Fibroblast of lung (primary cell): ENCODE measurements at places on chromosomes 11 and 22. TPM values are rescaled to one million over a fixed set of nuclear protein-coding genes. Genes with fewer than 3 reads are reported as not detected.

The BTG4 gene
- under 0.01 and 0.33 TPM in 2 replicates for total RNA-seq

The PRRG4 gene
- under 0.01 and 0.33 TPM in 2 replicates for total RNA-seq

DNA sequence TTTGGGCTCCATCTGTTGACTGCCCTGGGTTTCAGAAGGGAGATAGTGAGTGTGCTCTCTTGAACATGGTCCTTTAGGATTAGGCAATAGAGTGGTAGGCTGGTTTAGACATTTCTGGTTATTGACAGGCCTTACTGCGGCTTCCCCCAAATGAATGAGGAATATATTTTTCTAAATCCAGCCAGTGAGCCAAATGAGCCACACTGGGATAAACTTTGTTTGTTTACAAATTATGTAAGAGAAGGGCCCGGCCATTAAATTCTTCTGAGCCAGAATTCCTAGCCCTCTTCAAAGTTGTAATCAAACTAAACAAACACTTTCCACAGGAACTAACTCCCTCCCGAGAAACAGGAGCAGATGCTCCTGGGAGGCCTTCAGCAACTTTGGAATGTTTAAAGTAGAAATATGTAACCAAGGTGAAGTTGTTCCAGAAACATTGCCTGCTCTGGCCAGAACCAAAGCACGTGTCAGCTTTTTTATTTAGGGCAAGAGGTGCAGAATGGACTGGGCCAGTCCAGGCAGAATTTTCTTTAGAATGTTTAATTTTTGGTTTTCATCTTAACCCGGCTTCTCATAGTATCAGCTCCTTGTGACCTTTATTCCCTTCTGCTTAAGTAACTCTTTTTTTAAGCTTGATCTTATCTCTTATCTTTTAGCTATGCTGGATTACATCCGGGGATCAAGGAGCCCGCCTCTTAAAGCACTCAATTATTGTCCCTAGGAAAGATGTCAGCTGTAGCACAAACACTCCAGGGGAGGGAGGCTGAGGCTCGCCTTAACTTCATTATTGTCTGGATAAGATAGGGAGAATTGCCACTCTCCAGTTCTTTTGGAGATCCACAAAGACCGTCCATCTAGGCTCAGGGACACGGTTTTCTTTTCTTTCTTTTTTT is 28.7 kb downstream of the ZNRF3 start:
- H3K4me1 ChIP-seq: peaks cover 13% of the 10 kb centered on the region
- no peaks in the 10 kb centered on the region for H3K36me3 ChIP-seq
- no peak overlapping the region for H3K27ac ChIP-seq
- no peaks in the 10 kb centered on the region for H3K27me3 ChIP-seq
- H3K4me3 ChIP-seq: no peak overlapping the region

DNA sequence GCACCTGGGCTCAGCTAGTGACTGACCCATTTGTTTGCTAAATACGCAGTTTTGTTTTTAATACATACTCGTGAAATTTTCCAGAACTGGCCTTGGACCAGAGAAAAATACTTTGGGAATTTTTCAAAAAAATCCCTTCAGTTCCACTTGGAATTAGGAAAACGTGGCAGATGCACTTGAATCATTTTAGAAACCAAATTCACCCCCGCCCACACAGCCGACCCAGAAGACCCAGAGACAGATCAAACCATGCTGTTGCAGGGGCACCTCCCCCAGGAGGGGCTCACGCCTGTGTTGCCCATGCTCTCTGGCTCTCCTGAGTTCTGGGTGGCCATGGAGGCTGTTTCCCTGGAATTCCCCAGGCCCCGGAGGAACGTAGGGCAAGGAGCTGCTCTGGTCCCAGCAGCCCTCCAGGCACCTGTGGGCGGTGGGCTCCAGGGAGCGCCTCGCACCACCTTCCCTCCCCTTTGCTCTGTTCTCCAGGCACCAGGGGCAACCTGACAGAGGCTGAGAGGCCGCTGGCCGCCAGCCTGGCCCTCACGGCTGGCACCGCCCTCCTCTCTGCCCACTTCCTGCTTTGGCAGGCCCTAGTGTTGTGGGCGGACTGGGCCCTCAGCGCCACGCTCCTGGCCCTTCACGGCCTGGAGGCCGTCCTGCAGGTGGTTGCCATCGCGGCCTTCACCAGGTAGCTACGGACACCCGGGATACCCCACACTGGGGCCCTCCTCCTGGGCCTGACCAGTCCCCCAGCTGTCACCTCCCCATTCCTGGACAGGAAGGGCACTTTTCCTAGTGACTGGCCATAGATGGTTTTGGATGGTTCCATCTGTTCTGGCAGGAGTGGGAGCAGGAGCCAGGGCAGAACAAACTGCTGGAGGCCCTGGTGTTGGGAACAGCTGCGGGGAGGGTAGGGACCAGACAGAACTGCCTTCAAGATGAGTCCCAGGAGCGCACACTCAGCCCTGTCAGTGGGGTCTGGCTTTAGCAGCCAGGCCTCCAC is 3.3 kb upstream of the EPS8L2 start:
- no peaks in the 10 kb centered on the region for H3K27me3 ChIP-seq
- no peak overlapping the region for H3K27ac ChIP-seq
- H3K36me3 ChIP-seq: peaks cover 14% of the 10 kb centered on the region
- peaks cover 14% of the 10 kb centered on the region for H3K4me1 ChIP-seq

DNA sequence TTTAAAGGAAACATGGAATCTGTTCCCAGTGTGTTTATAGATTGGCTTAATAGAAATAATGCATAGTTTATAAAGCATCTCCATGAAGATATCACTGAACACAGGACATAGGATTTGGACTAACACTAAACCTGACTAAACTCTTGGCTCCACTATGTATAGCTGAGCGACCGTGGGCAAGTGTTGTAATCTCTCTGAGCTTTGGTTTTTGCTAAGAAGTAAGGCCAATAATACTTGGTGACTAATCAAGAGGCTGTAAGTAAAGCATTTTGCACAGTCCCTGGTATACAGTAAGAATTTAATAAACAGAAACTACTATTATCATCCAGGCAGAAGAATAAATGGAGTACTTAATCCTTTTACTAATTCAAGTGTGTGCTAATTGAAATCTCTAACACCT is 125.5 kb upstream of the MTMR2 start:
- H3K27me3 ChIP-seq: no peaks in the 10 kb centered on the region
- no peak overlapping the region for H3K27ac ChIP-seq
- peaks cover 20% of the 10 kb centered on the region for H3K4me1 ChIP-seq
- H3K4me3 ChIP-seq: no peak overlapping the region
- DNase-seq: peak; percentile 67

The ROM1 gene
- total RNA-seq: 8.5 and 9.9 TPM in 2 replicates

The PYGM gene
- total RNA-seq: 0.26 and 0.50 TPM in 2 replicates

The CDC42EP2 gene
- total RNA-seq: 12.3 and 25.6 TPM in 2 replicates

- no peak overlapping the region for H3K4me3 ChIP-seq
- H3K27ac ChIP-seq: no peak overlapping the region
- peaks cover 18% of the 10 kb centered on the region for H3K36me3 ChIP-seq
- H3K4me1 ChIP-seq: no peaks in the 10 kb centered on the region
Measured at GRCh38 chr11:64196626-64197025, 9.9 kb upstream of the FERMT3 start.

The NTM gene
- total RNA-seq: 9.2 and 28.6 TPM in 2 replicates

DNA sequence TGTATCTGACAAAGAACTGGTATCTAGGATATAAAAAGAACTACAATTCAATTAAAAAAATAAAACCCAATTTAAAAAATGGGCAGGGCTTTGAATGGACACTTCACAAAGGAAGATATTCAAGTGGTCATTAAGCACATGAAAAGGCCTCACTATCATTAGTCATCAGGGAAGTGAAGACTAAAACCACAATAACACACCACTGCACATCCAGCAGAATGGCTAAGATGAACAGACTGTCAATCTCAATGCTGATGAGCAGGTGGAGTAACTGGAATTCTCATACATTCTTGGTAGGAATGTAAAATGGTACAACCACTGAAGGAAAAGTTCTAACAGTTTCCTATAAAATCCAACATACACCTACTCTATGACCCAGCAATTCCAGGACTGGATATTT is 8.9 kb downstream of the HPS4 start:
- no peak overlapping the region for H3K4me3 ChIP-seq
- H3K27me3 ChIP-seq: no peaks in the 10 kb centered on the region
- peaks cover 5% of the 10 kb centered on the region for H3K4me1 ChIP-seq

GRCh38 chr22:49149721-49150608 is 677.7 kb downstream of the BRD1 start:
- H3K36me3 ChIP-seq: no peaks in the 10 kb centered on the region
- no peaks in the 10 kb centered on the region for H3K4me1 ChIP-seq
- DNase-seq: no peak

The OR6T1 gene
- not detected in 2 replicates for total RNA-seq

- H3K27me3 ChIP-seq: peaks cover 6% of the 10 kb centered on the region
- no peak overlapping the region for H3K27ac ChIP-seq
- DNase-seq: no peak
- no peaks in the 10 kb centered on the region for H3K36me3 ChIP-seq
Measured at GRCh38 chr11:45280449-45280848, 5.7 kb downstream of the SYT13 start.

GRCh38 chr11:32713496-32713895 is 81.0 kb downstream of the CCDC73 start:
- H3K4me1 ChIP-seq: no peaks in the 10 kb centered on the region
- no peak overlapping the region for H3K27ac ChIP-seq
- peak; percentile 20 for DNase-seq
- no peaks in the 10 kb centered on the region for H3K27me3 ChIP-seq

The OR6Q1 gene
- total RNA-seq: not detected in 2 replicates

DNA sequence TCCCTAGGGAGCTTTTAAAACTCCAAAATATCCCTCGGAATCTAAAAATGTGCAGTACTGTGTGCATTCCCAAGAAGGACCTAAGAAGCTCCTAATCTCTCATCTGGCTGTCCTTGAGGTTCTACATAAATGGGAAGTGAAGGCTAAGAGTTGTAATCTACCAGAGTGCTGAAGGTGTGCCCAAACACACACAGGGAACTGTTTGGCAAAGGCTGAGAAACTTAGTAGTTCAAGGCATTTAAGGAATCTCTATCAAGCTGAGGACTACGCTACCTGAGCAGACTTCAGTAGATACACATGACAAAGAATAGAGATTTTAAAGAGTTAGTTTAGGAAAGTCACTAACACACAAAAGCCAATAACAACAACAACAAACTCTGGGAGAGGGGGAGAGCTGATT is 71.1 kb downstream of the TTC28 start:
- no peaks in the 10 kb centered on the region for H3K27me3 ChIP-seq
- H3K36me3 ChIP-seq: no peaks in the 10 kb centered on the region
- H3K4me3 ChIP-seq: no peak overlapping the region

The RIMBP3B gene
- under 0.01 TPM in 2 replicates for total RNA-seq

- peak; percentile 84 for DNase-seq
- H3K27me3 ChIP-seq: no peaks in the 10 kb centered on the region
- no peak overlapping the region for H3K27ac ChIP-seq
- no peaks in the 10 kb centered on the region for H3K36me3 ChIP-seq
- no peaks in the 10 kb centered on the region for H3K4me1 ChIP-seq
- H3K4me3 ChIP-seq: peak overlapping the region; percentile 80
Measured at GRCh38 chr11:17354601-17354991, 3.0 kb downstream of the NCR3LG1 start.

The TEX12 gene
- 0.17 TPM in 1 of 2 replicates, not detected in the other for total RNA-seq

DNA sequence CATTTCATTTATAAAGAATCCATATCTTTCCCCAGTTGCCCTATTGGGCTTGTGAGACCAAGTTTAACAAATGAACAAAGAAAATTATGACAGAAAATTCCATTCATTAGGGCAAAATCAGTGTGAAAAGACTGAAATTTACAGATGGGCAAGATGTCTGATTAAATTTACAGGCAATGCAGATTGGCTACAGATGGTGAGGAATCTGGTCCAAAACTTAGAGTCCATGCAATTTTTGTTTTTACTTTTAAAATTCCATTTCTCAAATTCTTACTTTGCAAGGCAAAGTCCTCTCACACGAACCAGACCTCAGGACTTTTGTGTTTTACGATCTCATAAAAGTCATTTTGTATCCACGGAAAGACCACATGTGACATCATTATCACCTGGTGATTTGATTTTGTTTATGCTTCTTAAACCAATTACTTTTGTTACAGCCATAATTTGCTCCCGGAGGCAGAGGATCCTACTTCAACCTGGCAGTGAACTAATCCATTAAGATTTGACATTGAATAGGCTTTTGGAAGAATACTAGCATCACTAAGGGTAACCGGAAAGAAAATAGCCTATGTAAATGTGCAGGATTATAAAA is 843.7 kb upstream of the CHORDC1 start:
- no peak overlapping the region for H3K27ac ChIP-seq
- no peak for DNase-seq
- no peaks in the 10 kb centered on the region for H3K27me3 ChIP-seq

The CRACR2B gene
- total RNA-seq: 0.66 and 1.0 TPM in 2 replicates

- H3K4me1 ChIP-seq: peaks cover 9% of the 10 kb centered on the region
- H3K27me3 ChIP-seq: no peaks in the 10 kb centered on the region
- H3K4me3 ChIP-seq: no peak overlapping the region
Measured at GRCh38 chr11:9493492-9493891, 32.7 kb downstream of the ZNF143 start.

The SLC35E4 gene
- 5.4 and 10.1 TPM in 2 replicates for total RNA-seq

- no peak for DNase-seq
- H3K4me1 ChIP-seq: no peaks in the 10 kb centered on the region
- no peaks in the 10 kb centered on the region for H3K36me3 ChIP-seq
- no peak overlapping the region for H3K4me3 ChIP-seq
- H3K27ac ChIP-seq: no peak overlapping the region
Measured at GRCh38 chr11:135022454-135022853, 610.4 kb upstream of the B3GAT1 start.

GRCh38 chr11:26025676-26026075 is 306.3 kb upstream of the ANO3 start:
- H3K27me3 ChIP-seq: no peaks in the 10 kb centered on the region
- H3K4me1 ChIP-seq: no peaks in the 10 kb centered on the region
- H3K4me3 ChIP-seq: no peak overlapping the region
- H3K36me3 ChIP-seq: no peaks in the 10 kb centered on the region

The KCNJ1 gene
- total RNA-seq: under 0.01 TPM in 1 of 2 replicates, not detected in the other

- H3K27me3 ChIP-seq: no peaks in the 10 kb centered on the region
- no peak overlapping the region for H3K27ac ChIP-seq
- DNase-seq: no peak
- H3K4me3 ChIP-seq: no peak overlapping the region
- no peaks in the 10 kb centered on the region for H3K4me1 ChIP-seq
Measured at GRCh38 chr22:49900441-49901230, 17.6 kb downstream of the ALG12 start.

The BTBD18 gene
- not detected in 2 replicates for total RNA-seq
